ENCODE measurements at places on chromosomes 2 and 18. TPM values are rescaled to one million over a fixed set of nuclear protein-coding genes. Genes with fewer than 3 reads are reported as not detected.

DOCK10 gene
- 10.0 TPM for polyA plus RNA-seq

C2orf92 gene
- polyA plus RNA-seq = 2.0 TPM

CCDC121 gene
- 3.0 TPM for polyA plus RNA-seq

PRKD3 gene
- polyA plus RNA-seq = 10.8 TPM

ARPC2 gene
- 169 TPM for polyA plus RNA-seq

FAM237A gene
- polyA plus RNA-seq = not detected

GPR55 gene
- polyA plus RNA-seq = 0.08 TPM

TSPYL6 gene
- not detected for polyA plus RNA-seq

FAM228A gene
- 0.34 TPM for polyA plus RNA-seq

AQP12A gene
- not detected for polyA plus RNA-seq

KHK gene
- polyA plus RNA-seq = 9.2 TPM

UGT1A10 gene
- polyA plus RNA-seq = not detected

KIF1A gene
- 574 TPM for polyA plus RNA-seq

RAB6C gene
- 0.29 TPM for polyA plus RNA-seq

ANKRD53 gene
- polyA plus RNA-seq = 5.7 TPM

TSHZ1 gene
- 35.6 TPM for polyA plus RNA-seq

FRZB gene
- polyA plus RNA-seq = 8.5 TPM

SELENOI gene
- 7.6 TPM for polyA plus RNA-seq

TACR1 gene
- 0.32 TPM for polyA plus RNA-seq
